Natural killer cell treated with Interleukin-12 subunit alpha and Interleukin-12 subunit beta and Interleukin-15 and Interleukin-18, amount 100 ng/mL, for 72 hours (primary cell): ENCODE measurements at places on chromosomes 5 and 9.

DNA sequence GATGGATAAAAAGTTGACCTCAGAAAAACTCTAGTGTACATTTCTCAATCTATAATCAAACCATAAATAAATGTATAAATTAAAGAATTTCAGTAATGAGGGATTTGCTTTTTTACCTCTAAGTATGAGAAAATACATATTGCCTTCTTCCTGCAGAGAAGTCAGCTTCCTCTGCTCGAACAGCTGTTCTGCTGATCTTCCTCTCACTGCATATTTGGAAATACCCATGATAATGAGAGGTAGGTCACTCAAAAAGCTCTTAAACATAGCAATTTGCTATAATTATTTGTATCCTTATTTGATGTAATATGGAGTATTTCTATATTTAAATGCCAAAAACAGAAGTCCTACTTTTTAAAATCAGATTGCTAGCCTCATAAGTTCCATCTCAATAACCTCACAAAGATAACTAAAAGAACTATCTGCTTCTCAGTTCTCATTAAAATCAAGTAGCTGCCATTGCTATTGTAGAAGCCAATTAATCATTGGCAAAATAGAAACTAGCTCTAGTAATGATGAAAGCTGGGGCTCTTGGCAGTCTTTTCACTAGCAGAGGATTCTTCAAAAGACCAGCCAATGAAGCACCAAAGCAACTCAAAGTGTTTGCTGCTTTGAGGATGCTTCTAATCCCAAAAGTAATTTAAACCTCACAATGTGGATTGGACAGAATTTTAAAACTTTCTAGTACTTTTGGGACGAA is 35.7 kb upstream of the OR13D1 start:
- no peak for DNase-seq

DNA sequence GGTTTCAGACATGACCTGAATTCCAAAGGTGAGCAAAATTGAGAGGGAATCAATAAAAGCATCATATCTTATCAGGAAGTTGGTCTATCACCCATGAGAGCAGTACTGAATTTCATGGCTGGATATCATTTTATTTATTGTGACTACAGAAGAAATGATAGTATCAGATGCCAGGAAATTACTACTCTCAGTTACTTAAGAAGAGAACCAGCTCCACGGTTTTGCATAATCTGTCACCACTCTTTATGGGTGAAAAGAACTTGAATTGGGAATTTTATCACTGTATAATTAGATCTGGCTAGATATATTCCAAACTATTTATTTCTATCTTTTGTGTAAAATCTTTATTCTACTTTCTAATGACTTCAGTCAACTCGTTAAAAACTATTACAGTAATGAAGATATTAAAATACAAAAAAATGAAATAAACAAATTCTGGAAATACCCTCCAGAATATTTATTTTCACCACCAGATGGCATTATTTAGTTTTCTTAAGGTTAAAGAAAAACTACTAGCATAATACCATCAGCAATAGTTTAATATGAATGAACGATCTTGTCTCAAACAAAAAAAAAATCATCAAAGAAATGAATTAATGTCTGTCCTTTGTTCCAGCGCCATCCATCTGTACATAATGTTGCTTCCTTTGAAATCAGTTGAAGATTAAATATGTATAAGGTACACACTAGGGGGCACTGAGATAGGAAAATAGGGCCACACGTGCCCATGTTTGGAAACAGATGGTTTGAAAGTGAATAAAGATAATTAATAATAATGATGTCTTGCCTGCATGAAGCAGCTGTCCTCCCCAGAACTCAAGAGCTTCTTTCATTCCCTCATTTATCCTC is 84.7 kb upstream of the SLCO6A1 start:
- no peak for DNase-seq

- DNase-seq = no peak
Measured at GRCh38 chr9:98860871-98861293, 53.4 kb downstream of the GALNT12 start.

- no peak for DNase-seq
Measured at GRCh38 chr5:159102311-159102934, 2.7 kb upstream of the EBF1 start.

DNA sequence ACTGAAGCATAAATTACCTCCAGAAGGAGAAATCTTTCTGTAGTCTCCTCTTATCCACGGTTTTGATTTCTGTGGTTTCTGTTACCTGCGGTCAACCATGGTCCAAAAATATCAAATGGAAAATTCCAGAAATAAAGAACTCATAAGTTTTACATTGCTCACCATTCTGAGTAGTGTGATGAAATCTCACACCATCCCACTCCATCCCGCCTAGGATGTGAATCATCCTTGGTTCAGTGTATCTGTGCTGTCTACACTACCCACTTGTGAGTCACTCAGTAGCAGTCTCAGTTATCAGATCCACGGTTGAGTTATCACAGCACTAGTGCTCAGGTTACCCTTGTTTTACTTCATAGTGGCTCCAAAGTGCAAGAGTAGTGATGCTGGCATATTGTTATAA is 371.2 kb downstream of the NFIB start:
- DNase-seq = no peak

DNA sequence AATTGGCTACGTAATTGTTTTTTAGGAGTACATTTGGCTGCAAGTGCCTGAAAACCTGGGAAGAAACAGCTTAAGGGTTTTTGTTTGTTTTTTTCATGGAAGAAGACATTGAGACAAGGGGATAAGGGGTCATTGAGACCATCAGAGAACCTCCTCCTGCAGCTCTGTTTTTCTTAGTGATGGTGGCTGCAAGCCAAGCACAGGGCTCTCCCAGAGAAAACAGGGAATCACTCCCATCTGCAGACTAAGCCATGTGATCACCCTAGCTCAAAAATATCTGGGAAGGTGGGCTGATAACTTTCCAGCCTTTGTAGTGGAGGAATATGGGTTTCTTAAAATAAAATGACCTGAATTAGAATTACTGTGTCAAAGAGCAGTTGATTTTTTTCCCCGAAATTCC is 25.1 kb downstream of the PALM2AKAP2 start:
- no peak for DNase-seq

DNA sequence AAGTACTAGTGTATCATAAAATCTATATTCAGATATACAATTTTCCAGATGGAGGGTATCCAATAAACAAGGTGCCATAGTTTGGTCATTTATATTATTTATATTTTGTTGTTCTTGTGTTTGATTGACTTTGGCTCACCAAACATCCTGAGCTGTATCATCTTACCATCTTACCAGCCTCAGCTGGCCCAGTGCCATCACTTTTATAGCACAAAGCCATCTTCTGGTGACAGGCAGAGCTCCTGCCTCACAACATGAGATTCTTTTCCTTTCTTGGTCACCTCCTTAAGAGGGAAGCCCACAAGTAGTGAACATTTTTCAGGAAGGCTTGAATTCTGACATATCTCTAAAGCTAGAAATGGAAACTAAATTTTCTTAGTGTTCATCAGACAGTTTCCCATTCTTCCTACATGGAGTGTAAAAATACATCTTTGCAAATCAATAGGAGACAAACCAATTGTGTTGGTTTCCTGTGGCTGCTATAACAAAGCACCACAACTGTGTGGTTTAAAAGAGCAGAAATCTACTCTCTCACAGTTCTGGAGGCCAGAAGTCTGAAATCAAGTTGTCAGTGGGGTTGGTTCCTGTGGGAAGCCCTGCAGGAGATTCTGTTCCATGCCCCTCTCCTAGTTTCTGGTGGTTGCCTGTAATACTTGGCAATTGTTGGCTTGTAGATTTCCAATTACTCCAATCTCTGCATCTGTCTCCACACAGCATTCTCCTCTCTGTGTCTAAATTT is 341.8 kb downstream of the MAN2A1 start:
- no peak for DNase-seq
